ENCODE measurements at places on chromosomes 5 and 9.

GRCh38 chr5:26847041-26847736 lies 191.2 kb downstream of the CDH9 start:
- DNase-seq = no peak

GRCh38 chr5:166165596-166165995 lies 2125.8 kb upstream of the WWC1 start:
- no peak for DNase-seq

- no peak for DNase-seq
These were observed 57.8 kb downstream of the AUH start for GRCh38 chr9:91303741-91304415.

DNA sequence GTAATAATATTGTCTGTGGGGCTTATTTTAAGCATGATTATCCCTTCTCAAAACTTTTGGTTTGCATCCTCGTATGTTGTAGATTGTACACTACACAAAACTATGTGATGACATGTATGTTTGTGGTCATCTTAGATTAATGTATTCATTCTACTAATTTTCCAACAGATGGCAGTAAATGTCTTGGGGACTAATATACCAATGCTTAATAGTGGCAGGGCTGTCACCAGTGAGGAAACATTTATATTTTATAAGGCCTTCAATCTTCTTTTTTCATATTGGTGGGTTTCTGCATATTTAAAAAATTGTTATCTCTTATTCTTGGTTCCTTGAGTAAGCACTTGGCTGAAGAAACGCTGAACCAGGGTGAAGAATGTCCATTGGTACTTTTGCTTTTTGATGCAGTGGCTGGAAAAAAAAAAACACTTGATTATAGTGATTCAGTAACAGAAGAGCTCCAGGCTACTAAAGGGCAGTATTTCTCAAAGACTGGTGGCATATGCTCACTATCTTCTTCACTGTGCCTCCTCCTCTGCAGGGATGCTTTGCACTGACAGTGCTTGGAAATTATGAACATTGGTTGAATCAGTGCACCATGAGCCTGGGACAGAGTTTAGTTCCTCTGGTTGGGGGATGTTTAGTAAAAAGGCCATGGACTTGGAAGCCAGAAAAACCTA lies 530.3 kb downstream of the RASEF start:
- DNase-seq = no peak

DNA sequence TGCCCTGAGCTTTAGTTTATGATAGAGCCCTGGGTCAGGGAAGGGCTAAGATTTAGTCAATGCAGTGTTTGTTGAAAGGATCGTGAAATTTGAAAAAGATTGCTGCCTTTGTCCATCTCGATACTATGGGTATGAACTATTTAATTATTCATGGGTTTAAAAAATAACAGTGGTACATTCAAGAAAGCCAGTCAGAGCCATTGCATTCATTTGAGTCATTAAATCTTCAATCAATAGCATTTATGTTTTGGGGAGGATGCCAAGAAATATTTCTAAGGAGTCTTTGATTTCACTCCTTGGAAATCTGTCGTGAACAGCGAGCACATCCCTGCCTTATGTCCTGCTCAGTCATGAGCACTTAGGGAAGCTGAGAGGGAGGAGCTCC lies 54.4 kb upstream of the LRRTM2 start:
- no peak for DNase-seq

GRCh38 chr5:134453016-134453415 lies 41.3 kb upstream of the CDKN2AIPNL start:
- no peak for DNase-seq

GRCh38 chr9:111897601-111898137 lies 1.1 kb downstream of the UGCG start:
- DNase-seq = peak; percentile 23

GRCh38 chr9:134740071-134740470 lies 98.5 kb downstream of the COL5A1 start:
- no peak for DNase-seq

DNA sequence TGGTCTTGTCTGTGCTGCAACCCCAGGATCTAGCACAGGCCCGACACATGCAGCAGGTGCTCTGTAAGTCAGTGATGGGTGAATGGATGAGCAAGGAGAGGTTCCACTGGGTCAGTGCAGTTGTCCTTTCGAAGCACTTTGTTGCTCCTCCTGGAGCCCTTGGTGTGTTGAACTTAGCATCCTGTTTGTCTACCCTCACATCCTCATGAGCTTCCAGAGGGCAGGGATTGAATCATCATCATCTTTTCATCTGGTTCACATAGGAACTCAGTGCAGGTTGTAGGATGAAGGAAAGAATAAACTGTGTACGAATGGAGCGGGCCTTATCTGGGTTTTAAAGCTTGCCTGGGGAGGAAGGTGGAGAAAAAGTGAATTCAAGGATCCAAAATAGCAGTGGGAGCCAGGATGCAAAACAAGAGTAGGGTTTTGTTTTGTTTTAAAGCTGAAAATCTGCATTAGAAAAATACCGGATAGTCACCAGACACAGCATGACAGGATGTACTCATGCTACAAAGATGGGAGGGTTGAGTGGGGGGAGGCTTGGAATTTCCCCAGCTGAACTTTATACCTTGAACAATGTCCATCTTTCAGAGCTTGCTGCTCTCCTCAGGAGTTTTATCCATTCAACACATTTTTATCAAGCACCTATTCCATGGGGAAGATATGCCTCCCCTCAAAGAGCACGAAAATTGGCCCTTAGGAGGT lies 55.8 kb downstream of the PTTG1 start:
- DNase-seq = peak; percentile 68

- no peak for DNase-seq
These were observed 90.9 kb downstream of the ITGA1 start for GRCh38 chr5:52878656-52879055.

DNA sequence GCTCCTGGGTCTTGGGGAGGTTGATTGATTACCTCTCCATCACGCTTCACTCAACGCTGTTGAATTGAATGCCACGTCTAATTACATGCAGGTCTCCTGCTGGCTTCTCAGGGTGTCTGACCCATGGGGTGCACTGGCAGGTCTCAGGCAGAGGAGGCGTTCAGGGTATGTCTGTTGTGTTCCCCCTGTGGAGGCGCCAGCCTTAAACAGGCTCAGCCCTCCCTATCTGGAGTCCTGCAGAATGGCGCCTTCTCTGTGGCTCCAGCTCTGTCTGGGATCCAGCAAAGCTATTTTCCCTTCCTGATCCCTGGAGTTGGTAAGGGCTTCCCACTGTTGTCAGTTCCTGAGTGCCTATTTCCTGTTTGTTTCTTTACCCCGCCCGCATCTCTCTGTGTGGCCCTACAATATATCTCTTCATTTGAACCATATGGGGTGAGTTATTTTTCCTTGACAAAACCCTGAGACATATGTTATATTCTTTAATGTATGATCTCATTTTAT lies 150.0 kb downstream of the NTRK2 start:
- no peak for DNase-seq

GRCh38 chr5:77082280-77082679 lies 4.8 kb downstream of the ZBED3 start:
- no peak for DNase-seq

- no peak for DNase-seq
These were observed 22.5 kb upstream of the CAMK4 start for GRCh38 chr5:111201705-111202104.

DNA sequence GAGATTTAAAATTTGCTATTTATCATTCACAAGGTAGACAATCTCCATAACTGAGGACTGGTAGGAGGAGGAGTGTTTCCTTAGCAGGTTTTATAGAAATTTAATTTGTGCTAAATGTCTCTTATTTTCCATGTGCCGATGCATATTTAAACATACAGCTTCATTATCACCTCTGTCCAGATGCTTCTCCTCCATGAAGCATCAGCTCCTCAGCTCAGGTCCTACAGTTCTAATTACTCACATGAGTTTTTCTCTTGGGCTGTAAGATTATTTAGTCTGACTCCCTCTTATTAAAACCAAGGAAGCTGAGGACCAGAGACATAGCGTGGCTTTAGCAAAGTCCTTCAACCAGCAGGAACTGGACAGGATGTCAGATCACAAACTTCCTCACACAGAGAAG lies 300.2 kb upstream of the PANK3 start:
- DNase-seq = no peak

DNA sequence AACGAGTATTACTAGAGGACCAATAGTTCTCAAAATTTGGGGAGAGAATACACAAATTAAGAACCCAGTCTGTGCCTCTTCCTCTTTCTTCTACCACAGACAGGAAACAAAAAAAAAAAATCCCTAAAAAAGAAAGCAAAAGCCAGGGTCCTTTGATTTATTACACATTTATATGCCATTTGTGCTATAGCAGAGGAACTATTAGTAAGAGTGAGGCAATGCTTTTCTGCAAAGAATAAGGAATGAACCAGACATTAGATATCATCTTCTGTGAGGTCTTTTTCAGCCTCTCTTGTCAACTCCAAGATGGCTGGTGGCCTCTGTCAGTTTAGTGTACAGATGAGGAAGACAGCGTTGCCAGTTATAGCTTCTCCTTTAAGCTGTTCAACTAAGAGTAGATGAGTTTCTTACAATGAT lies 127.6 kb downstream of the RFX3 start:
- DNase-seq = peak; percentile 22

- DNase-seq = no peak
These were observed 94.2 kb upstream of the RUSC2 start for GRCh38 chr9:35395706-35396101.

DNA sequence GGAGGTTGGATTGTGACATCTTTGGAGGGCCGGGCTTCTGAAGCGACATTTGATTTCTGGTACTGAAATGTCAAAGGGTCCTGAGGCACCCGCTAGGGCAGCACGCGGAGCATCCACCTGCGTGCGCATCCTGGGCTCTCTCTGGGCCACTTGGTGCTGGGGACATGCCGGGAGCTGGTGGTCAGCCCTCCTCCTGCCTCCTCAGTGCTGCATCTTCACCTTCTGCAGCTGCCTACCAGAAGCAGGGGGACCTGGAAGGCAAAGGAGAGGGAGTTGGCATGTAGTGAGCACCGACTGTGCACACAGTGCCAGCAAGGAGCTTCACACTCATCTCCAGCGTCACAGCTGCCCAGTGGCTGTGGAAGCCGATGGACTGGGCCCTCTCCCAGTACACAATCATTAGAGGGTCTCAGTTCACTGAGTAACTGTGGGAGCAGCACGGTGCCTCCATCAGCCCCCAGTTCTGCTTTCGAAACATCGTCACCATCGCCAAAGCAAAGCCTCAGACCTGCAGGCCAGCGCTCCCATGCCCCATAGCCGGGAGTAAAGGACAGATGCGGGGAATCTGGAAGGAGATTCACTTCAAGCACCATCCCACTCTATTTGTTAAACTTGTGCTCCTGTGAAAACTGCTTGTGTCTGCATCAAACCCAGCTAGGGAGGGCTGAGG lies 138.4 kb downstream of the KCNIP1 start:
- DNase-seq = no peak

Data from CD4-positive, alpha-beta T cell treated with Interleukin-17A for 1 hour (primary cell).